ENCODE measurements at places on chromosomes 1 and 21.

DNA sequence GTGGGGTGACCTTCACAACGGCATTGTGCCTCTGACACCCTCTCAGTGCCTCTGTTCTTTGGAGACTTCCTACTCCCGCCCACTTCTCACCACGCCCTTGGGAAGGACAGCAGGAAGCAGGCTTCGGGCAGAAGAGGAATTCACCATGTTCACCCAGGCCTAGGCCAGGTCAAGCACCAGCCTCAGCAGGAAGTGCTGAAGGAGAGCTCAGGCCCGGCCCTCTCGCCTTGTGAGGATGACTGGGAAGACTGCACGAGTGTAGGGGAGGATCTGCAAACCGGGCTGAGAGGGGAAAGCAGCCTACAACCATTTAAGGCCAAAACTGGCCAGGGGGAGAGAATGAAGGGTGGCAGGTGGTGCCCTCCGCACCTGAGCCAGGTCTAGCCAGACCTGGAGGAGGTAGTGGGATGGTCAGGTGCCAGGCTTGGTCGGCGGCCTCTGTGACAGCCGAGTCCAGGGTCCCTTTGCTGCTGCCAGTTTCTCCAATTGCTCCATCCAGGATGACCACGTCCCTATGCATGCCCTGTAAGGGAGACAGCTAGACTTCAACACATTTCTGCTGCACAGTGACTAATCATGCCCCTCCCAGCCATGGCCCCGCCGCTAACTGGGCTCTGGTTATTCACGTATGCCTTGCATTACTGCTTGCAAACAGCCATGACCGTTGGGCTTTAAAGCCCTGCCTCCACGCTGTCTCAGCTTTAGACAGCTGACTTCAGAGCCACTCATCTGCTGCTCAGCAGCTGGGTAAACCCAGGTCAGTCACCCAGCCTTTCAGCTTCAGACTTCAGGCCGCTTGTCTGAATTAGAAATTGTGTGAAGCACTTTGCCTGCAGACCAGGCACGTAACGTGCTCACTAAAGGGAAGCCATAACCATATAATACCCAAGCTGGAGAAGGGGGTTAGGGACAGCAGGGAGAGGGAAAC is 8.9 kb downstream of the MRTO4 start:
- DNase-seq: no peak

DNA sequence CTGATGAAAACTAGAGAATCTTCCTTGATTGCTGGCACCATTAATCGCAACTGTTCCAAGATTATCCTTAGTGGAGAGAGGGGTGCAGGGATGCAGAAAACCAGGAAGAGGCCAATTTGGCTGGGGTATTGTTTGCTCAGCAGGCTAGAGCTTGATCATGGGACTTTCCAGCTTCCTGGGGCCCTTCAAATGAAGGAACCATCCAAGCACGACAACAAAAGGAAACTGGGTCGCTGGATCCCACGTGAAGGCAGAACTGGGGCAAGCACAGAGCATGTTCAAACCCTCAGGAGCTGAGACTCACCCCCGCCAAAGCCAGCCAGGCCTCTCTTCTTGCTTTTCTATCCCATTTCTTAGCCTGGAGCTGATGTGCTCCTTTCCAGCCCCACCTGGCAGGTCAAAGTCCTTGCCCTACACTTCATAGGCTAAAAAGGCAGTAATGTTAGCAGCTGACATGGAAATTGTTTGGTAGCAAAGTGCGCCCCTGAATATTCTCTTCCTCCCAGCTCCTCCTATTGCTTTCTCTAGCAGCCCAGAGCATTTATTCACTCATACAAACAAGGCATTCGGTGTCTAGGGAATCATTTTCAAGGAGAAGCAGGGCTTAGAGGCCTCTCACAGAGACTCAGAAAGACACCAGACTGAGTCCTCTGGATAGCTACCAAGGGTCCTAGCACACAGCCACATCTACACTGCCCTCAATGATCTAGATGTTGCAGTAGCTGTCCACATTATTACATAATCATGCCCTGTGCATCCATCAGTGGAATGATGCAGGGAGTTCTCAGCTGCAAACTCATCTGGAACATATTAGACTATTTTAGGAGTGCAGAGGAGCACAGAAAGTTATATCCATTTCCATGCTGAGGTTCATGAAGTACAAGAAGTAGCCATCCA is 11.5 kb downstream of the KCNA2 start:
- no peak for DNase-seq

GRCh38 chr1:65255035-65255655 is 54.2 kb upstream of the DNAJC6 start:
- DNase-seq: no peak

- no peak for DNase-seq
Observed at GRCh38 chr1:174872615-174873058, 127.1 kb upstream of the CACYBP start.

- DNase-seq: no peak
Observed at GRCh38 chr1:153577138-153577537, 11.5 kb upstream of the S100A2 start.

All from esophagus squamous epithelium (tissue), 5 donors.